ENCODE measurements at places on chromosomes 5 and 9.

DNA sequence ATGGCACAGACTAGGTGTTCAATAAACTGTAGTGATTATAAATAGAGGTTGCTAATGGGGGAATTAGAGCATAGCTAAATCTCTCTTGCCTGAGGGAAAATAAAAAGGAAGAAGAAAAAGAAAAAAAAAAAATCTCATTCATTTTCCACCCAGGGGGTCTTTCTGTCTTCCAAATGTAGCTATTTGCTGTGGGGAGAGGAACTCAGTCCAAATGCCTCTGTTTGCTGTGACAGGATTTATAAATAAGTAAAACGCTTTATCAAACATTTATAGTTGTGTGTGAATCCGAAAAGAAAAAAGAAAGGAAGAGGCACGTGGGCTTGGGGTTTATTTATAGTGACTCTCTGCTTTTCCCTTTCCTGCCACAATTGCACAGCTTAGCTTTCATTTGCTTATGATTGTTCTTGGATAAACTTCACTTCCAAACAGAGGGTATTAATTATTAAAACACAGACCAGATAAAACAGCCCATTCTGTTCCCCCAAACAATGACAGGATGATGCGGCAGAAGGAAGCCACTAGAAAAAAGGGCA lies 245.7 kb downstream of the ASTN2 start:
- DNase-seq: no peak

- DNase-seq: no peak
These were observed 9.0 kb upstream of the PHF2 start for GRCh38 chr9:93567271-93567959.

DNA sequence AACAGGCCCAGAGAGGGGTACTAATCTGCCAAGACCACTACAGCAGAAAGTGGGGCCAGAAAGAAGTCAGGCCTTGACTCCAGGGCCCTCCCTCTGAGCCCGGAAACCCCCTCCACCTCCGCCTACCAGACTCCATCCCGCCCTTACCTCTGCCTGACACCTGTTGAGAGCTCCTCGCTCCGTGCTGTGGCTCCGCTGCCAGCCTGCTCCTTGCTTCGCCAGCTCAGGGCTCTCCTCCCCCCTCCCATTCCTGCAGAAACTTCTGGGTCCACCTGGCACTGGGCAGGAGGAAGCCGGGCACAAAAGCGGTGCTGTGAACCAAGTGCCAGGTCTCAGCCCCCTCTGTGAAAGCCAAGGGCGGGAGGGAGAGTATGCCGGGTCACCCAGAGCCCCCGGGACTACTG lies 6.4 kb upstream of the ST6GALNAC6 start:
- no peak for DNase-seq

DNA sequence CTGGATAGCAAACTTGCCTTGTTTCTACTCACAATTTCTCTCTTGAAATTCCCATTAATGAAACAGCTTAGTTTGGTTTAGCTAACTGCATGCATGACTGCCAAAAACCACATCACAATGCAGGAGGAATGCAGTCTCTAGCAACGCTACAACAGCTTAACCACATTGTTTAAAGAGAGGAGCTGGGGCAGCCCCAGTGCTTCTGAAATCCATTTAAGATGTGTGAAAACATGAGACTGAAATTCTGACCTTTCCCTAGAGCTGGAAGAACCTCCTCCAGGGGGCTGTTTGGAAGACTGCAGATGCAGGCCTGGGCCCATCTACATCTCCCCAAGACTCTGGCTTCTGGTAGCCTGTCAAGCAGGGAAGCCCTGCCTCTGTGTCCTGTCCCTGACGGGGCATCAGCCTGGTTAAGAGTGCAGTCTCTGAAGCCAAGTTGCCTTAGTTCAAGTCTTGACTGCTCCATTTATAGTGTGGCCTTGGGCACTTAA lies 157.1 kb downstream of the ZNF462 start:
- no peak for DNase-seq

DNA sequence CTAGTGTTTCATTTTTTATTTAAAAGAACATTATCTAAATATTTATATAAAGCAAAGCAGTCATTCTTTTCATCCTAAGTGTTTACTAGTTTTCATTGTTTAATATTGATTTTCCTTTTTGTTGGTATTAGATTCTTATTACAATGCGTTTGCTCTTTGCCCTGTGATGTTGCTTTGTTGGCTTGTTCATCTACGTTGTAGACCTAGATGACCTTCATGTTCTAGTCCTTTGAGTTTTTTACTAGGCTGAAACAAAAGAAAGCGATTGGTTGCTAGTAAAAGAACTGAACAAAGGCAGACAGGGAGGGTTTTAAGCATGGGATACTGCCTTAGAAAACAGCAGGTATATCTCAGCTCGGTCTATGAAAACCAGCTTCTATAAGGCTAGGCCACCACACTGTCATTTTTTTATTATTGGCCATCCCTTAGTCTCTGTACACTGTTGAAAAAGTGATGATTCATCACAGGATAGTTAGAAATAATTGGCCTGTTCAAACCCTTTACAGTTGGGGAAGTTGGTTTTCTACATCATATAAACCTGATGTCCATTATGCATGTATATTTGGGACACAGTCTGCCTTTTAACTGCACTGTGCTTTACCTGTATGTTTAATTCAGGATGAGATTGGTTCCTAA lies 119.0 kb downstream of the ZCCHC7 start:
- no peak for DNase-seq
